ENCODE measurements at places on chromosomes 2 and 18.

DNA sequence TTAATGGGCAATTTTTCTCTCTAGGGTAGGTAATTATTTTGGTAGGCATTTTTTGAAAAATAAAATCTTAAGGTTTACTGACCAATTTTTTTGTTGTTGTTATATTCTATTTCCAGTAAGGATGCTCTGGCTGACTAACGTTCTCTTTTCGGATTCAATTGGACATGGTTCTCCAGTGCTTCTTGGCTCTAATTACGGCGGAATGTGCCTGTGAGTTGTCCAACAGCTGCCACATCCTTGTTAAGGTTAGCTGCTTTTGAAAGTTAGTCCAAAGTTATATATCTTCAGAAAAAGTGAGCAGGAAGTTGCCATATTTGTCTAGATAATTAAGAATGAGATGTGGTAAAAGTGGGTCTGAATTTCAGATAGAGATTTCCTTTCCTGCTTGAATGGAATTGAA is 45.8 kb upstream of the SMIM21 start:
- DNase-seq, result no peak

- no peak for DNase-seq
Observed at GRCh38 chr2:121160366-121160765, 124.6 kb downstream of the TFCP2L1 start.

DNA sequence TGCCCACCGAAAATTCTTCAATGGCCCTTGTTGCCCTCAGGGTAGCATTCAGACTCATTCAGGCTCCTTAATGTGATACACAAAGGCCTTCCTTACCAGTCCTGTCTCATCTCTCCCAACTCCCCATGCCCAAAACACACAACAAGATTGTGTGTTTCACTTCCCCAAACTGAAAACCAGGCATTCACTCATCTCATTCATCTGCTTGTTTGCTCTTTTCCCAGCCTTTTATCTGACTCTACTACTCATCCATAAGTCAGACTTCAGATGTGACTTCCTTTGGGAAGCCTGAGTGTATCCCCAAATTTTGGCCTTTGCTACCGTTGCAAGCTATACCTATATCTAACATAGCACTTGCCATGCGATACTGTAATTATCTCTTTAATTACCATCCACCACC is 9.7 kb upstream of the SLC39A10 start:
- DNase-seq, result no peak

- DNase-seq, result no peak
Observed at GRCh38 chr2:634041-634440, 43.2 kb downstream of the TMEM18 start.

DNA sequence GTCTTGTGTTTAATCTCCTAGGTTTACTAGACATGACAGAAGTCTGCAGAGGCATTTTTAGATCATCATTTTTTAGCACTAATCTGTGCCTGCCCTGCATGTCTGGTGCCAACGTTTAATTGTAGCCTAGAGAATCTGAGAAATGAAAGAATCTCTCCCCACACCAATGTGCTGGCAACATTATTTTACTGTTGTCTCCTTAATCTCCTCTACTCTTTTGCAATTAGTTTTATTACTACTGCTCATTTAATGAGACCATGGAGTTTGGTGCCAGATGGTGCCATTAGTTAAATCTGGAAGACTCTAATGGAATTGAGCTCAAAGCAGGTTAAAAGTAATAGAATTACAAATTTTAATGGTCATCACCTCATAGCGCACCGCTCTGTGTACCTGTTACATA is 4.0 kb upstream of the SPP2 start:
- no peak for DNase-seq

DNA sequence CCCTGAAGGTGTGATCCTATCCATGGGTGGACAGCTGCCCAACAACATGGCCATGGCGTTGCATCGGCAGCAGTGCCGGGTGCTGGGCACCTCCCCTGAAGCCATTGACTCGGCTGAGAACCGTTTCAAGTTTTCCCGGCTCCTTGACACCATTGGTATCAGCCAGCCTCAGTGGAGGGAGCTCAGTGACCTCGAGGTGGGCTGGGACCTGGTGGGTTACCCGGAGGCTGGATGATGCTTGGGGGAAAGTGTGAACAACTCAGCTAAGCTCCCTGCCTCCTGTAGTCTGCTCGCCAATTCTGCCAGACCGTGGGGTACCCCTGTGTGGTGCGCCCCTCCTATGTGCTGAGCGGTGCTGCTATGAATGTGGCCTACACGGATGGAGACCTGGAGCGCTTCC is 16.2 kb downstream of the CAD start:
- DNase-seq, result no peak
